ENCODE measurements at places on chromosomes 7 and 10.

DNA sequence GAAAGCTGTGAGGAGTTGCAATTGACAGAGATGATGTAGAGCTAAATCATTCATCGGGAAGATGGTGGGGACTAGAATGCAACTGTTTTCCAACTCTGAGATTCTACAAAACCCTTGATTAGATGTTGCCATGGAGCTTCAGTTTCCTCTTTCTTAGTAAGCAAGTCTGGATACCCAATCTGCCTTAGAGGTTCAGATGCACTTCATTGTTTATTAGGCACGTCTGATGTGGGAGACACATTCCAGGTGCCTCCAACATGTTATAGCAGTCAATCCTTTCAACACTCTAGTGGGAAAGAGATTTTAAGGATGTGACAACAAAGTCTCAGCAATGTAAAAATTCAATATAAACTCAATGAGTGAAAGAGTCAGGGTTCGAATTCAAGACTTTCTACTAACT is 291.3 kb upstream of the PHYHIPL start:
- DNase-seq, result no peak

- DNase-seq, result no peak
Measured at GRCh38 chr7:106176414-106177299, 64.5 kb upstream of the SYPL1 start.

GRCh38 chr10:4543938-4544533 is 282.0 kb upstream of the AKR1E2 start:
- DNase-seq, result no peak

DNA sequence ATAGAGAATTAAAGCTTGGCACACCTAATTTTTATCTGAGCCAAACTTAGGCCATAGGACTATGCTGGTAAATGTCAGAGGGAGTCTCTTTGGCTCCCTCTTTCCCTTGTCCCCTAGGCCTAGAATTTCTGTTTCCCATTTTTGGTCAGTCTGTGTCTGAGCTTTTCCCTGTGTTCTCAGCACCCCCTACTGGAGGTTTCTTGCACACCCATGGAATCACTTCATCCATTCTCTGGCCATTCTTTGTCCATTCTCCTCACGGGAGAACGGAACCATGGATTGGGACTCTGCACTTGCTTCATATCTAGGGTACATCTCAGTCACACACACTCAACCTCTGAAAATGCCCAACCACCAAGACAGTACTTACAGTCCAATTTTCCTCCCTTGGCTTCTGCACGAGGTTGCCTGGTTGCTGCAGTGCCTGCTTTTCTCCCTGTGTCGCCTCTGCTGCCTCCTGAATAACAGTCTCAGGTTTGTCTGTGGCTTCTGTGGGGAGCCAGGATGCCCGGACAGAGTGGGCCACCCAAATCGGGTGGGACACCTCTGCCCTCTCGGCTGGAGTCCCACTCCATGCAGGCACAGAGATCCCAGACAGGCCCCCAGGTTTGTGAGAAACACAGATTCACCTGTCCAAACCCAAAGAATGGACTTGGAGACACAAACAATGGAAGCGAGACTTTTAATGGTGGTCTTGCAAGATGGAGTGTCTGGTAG is 35.1 kb upstream of the DNAH11 start:
- no peak for DNase-seq

All from activated naive CD4-positive, alpha-beta T cell treated with anti-CD3 and anti-CD28 coated beads, Interleukin-2, amount 50 U/mL, for 72 hours (primary cell).